ENCODE measurements at places on chromosomes 2 and 18.

DNA sequence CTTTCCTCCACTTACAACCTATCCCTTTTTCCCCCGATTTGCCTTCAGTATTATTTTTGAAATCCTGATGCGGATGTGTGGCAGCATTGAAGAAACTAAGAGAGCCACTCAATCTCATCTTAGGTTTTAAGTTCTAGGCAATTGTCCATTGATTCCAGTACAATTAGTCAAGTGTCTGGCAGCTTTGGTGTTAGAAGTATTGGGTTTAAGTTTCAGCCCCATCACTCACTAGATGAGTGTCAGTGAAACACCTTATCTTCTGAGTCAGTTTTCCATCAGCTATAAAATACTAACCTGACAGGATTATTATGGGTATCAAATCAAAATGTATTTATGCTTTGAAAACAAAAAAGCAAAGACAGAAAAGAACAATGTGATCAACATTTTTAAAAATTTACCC is 16.8 kb upstream of the CUL3 start:
- DNase-seq, result no peak

DNA sequence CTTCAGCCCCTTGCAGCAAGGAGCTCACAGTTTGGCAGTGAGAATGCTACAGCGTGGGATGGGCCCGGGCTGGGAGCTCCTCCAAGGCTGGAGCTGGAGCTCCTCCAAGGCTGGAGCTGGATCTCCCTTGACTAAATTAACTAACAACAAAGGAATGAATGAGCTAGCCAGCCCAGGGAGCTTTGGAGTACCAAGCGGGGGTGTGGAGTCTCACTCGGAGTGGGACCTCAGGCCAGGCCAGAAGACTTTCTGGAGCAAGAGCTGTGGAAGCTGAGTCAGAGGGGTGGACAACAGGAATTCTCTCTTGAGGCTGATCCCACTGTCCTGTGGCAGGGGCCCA is 244.7 kb upstream of the HS6ST1 start:
- no peak for DNase-seq

- DNase-seq, result peak; percentile 62
Measured at GRCh38 chr2:181846399-181847197, 44.9 kb upstream of the ITPRID2 start.

DNA sequence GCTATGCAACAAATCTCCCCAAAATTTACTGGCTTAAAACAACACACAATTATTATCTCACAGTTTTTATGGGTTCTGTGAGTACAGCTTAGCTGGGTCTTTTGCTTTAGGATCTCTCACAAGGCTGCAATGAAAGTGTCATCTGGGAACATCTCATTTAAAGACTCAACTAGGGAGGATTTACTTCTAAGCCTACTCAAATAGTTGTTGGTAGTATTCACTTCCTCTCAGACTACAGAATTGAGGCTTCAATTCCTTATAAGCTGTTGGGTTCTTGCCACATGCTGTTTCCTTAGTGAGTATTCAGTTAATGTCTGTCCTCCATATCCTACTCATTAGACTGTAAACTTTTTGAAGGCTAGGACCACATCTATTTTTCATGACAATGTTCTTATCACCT is 72.3 kb downstream of the MDH1 start:
- peak; percentile 42 for DNase-seq

DNA sequence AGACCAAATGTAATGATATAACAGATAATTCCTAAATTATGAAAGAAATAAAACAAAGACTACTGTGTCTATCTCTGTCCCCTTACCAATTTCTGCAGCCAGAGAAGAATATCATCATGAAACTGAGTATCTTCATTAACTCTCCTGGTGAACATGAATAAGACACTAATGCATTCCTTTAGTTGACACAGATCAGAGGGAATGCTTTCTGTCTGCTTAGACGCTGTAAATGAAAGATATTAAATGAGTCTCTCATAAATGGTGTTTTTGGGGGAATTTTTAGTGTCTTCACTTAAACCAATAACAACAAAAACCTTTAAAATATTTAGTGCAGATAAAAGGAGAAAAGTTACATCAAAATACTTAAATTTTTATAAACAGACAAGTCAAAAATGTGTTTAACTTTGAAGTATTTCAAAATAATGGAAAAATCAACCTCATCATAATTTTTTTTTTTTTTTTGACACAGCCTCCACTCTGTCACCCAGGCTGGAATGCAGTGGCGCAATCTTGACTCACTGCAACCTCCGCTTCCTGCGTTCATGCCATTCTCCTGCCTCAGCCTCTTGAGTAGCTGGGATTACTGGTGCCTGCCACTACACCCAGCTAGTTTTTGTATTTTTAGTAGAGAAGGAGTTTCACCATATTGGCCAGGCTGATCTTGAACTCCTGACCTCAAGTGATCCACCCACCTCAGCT is 16.0 kb downstream of the EPG5 start:
- no peak for DNase-seq

DNA sequence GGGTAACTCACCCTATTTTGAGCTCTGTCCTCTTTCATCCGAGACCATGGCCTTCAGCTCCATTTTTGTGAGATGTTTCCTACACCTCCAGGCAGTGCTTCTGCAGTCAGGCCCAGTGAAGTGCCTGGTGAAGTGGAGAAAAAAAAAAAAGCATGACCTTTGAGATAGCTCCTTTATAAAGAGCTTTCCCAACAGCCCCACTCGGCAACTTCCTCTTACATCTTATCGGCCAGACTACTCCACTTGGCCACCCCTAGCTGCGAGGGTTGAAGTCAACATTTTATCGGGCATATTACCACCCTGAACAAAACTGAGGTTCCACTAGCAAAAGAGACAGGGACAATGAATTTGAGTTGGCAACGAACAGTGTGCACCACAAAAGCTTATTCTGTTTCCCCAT is 124.8 kb upstream of the RNF152 start:
- no peak for DNase-seq

DNA sequence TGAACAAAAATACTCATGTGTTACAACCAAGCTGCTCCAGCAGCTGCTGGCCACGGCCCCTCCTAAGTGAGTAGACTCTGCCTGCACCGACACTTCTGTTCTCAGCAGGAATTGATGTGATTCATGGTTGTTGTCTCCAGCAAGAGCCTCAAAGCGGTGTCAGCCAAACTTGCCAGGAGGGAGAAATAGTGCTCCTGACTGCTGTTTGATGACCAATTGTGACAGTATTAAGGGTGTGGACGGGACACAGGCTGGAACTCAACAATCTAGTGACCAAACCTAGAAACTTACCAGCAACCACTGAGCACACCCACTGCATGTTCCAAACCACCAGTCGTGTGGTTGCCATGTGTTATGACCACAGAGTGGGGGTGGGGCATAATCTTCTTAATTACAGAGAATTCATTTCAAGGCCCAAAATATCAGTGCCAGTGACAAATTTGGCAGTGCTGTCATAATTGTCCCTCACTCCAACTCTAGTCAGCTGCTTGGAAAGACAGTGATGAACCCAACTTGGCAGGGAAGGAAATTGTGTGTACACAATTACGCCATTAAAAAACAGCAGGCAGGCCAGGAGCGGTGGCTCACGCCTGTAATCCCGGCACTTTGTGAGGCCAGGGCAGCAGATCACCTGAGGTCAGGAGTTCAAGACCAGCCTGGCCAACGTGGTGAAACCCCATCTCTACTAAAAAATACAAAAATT is 30.4 kb downstream of the FBLN7 start:
- DNase-seq, result no peak

DNA sequence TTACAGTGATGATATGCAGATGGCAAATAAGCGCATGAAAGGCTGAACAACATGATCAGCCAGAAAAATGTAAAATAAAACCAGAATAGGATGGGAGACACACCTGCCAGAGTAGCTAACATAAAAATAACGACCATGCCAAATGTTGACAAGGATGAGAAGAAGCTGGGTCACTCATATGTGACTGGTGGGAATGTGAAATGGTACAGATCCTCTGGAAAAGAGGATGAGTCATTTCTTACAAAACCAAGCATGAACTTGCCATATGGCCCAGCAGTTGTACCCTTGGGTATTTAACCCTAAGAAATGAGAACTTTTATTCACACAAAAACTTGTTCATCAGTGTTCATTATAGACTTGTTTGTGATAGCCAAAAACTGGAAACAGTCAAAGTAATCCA is 143.8 kb downstream of the SH3BP4 start:
- no peak for DNase-seq

GRCh38 chr2:186572705-186573104 is 17.2 kb upstream of the ITGAV start:
- no peak for DNase-seq

DNA sequence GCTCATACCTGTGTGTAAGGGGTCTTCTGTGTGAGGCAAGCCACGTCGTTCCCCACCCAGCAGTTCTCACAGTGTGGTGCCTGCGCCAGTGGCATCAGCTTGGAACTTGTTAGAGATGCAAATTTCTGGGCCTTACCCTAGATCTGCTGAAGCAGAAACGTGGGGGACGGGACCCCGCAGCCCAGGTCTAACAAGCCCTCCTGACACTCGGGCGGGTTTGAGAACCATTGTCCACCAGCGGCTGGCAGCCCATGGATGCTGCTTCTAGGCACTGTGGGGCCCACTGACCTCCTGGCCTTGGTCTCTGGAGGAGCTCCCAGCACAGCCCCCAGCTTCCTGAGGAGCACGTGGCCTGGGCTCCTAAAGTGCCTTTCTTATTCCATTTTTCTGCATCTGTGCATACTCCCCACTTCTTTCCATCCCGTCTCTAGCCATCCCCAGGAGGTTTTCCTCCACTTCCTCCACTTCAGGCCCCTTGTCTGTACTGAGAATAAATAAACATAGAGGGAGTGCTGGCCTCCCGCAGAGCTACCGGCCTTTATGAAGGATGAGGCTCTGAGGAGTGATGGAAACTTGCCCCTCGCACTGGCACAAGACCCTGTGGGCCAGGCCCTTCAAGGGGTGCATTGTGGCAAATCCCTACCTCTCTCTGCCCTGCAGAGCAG is 94.3 kb downstream of the GALR1 start:
- no peak for DNase-seq

DNA sequence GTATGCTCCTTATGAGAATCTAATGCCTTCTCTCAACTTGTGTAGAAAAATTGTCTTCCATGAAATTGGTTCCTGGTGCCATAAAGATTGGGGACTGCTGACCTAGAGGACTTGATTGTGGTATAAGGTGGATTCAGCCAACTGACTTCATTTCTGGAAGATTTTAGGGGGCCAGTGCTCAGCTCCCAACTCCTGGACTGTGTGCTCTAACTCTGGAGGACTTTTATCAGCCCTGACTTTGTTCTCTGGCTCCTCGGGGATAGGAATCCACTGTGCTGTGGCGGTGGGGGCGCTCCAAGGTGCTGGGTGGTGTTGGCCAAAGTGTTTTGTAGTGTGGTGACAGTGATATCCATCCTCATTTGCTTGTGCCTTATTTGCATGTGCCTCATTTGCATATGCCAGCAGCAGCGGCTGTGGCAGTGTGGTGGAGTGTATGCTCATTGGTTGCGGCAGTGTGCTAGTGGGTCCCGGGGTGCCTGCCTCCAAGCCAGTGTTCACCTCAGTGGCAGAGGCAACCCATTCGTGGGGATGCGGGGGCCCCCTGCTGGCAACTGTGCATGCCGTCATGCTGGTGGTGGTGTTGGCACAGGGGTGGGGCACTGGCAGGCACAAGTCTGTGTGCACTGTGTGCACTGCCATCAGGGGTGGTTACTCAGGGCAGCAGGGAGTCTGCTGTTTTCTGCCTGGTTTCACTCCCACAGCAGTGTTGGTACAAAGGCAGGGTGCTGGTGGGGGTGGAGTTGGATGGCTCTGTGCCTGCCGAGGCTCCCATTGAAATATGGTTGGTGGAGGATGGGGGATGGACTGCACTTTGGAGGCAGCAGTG is 19.6 kb downstream of the EHBP1 start:
- DNase-seq, result no peak

- no peak for DNase-seq
Measured at GRCh38 chr2:162103443-162104009, 29.5 kb upstream of the DPP4 start.

- no peak for DNase-seq
Measured at GRCh38 chr18:3246635-3247239, 864 bp upstream of the MYL12A start.

DNA sequence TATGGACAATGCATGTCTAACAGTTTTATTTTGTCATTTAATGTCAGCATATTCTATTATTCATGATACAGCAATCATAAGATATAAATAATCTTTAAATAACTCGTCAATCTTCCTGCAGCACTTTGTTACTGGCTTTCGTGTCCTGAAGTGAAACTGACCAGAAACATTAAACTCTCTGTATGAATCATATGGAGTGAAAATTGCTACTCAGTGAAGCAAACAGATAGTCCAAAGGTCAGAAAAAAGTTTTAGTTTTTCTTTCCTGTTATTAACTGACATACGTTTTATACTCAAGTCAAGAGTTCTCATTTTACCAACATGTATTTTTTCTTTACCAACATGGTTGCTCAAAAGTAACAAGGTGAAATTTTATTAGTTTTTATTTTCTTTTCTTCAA is 106.8 kb upstream of the GALNT5 start:
- no peak for DNase-seq

- DNase-seq, result no peak
Measured at GRCh38 chr2:31286961-31287550, 53.1 kb downstream of the EHD3 start.

DNA sequence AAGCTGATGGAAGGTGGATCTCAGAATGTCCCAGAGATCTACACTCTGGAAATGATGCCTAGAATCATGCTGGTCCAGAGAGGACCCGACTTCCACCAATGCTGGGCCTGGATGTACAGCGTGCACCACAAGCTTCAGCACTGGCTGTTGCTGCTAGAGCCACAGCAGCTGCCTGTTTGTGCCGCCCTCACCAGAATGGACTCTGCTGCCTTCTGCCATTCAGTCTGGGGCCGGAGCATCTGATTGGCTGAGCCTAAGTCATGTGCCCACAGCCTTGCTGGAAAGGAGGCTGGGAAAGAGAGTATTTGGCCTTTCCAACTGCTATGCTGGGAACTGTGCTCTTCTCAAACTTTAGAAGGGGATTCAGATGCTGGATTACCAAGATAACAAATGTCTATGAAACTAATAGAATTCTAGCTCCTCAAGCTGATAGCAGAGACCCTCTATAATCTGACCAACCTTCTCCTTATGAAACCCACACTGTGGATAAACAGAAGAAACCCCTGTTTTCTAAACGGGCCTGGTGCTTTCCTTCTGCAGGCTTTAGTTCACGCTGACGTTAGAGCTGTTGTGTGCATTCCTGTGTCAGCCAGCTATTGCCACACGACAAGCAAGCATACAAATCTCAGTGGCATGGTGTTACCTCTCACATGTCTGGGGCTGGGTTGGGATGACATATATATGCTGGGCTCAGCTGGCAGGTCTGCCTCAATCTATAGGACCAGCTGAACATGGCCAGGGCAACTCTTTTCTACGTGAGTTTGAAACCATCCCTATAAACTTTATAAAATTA is 4.1 kb upstream of the LOXHD1 start:
- DNase-seq, result no peak

GRCh38 chr2:42823744-42824453 is 31.5 kb upstream of the HAAO start:
- DNase-seq, result no peak

- peak; percentile 57 for DNase-seq
Measured at GRCh38 chr2:38945911-38946310, 56.2 kb downstream of the ARHGEF33 start.

- DNase-seq, result no peak
Measured at GRCh38 chr2:23286031-23286757, 98.8 kb upstream of the KLHL29 start.

GRCh38 chr2:154710685-154711084 is 12.2 kb downstream of the KCNJ3 start:
- no peak for DNase-seq
